ENCODE measurements at places on chromosomes 11 and 22.

DNA sequence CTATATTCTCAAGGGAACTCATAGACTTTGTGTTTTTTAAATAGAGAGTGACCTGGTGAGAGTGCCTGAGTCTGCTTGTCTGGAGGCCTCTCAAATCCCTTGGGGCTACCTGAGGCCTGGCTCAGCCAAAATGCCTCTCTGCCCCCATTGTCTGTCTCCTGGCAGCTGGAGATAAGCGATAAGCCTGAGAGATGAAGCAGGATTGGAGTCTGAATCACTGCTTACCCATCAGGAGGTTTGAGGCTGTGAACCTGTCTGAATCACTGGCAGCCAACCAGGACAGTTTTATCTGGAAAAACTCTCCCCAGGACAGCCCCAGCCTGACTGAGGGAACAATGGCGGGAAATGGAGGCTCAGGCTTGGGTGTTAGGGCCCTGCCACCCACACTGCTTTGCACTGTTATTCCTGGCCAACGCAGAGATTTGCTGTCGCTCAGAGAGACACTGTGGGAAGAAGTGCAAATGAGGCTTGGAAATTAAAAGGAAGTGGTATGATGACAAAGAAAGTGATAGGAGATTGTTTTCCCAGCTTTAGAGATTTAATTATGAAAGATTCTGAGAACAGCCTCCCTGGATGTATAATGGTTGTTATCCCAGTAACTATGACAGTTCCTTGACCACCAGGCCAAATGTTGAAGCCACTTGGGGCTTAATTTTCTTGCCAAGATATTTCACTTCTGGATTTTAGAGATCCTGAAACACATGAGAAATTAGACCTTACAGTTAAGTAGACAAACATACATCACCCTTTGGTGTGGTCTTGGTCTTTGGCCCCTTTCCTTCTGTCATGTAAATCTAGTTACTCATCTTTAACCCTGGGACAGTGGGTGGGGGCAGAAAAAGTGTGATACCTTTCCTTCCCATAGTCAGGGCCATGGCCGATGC lies 102.1 kb downstream of the RASSF10 start:
- no peak for DNase-seq

DNA sequence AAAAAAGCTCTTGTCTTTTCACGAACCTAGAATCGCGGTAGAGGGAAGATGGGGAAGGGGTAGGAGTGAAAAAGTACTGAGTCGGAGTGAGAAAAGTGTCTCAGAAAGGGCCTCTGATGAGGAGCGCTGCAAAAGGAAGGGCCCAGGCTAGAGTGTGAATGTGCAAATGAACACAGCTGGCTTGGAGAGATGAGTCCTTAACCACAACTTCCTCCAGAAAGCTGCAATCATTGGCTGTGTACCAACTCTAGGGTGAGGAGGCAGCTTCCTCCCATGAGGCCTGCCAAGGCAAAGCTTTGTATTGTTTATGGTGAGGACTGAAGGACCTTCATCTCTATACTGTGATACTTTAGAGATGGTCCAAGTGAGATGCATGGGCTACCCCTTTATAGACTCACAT lies 566.9 kb upstream of the ANO5 start:
- no peak for DNase-seq

DNA sequence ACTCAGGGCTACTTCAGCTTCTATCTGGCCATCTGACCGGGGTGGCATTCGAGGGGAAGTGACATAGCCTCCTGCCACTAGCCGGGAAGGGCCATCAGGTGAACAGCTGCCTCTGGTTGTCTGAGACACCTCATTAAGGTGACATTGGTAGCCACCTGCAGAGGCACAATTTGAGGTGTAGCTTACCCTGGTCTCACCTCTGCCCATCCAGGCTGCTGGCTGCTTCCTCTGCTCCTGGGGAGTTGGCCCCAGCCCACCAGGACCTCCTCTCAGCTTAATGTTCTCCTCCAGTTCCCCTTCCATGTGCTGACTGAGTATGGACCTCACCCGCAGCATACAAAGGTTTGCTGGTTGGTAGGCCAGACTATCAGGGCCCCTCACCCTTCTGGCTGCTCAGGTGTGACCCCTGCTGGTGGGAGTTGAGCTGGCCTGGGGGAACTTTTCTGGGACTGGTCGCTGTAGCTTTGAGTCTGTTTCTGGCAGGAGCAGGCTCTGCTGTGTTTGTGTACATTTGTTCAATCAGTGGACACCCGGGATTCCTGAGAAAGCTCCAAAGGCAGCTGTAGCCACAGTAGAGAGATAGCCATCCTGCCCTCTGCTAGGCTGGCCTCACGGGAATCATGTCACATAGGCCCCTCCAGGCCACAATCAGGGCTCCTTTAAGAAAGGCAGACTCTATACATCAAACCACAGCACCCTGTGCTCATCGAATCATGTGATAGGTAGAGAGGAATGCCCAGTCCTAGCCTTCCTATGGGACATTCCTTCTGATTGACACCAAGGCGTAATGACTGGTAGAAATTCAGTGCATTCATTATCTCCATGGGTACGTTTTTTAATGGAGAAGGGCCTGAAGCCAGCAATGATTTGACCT lies 295.1 kb upstream of the PLET1 start:
- peak; percentile 37 for DNase-seq

DNA sequence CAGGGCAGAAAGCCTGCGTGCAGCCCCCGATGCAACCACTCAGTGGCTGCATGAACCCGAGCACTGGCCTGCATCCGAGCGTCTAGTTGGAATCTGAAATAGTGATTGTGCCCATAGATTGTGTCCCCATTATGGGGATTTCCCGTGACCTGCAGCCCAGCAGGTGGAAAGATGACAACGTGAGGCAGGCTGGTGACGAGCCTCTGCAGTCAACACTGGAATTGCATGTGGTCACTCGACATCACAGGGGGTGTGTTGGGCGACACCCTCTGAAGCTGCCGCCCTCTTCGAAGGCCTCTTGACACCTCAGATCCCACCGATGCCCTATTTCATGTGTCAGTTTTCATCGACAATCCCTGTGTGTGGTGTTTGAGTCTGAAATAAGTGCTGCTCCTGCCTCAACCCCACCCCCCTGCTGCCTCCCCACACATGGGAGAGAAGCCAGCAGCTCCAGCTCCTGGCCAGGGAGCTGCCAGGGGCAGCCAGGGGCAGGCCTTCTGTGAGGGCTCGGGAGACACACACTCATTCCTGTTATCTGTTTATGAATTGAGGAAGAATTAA lies 172.0 kb upstream of the B3GAT1 start:
- no peak for DNase-seq

GRCh38 chr11:101726988-101727387 lies 143.2 kb upstream of the TRPC6 start:
- no peak for DNase-seq

- no peak for DNase-seq
Measured at GRCh38 chr22:25833091-25833490, 91.1 kb downstream of the MYO18B start.

- DNase-seq, result no peak
Measured at GRCh38 chr11:68140496-68141245, 19.5 kb upstream of the CHKA start.

GRCh38 chr11:133385781-133386180 lies 146.5 kb downstream of the OPCML start:
- no peak for DNase-seq

GRCh38 chr11:92225568-92226330 lies 1.1 kb downstream of the FAT3 start:
- no peak for DNase-seq

DNA sequence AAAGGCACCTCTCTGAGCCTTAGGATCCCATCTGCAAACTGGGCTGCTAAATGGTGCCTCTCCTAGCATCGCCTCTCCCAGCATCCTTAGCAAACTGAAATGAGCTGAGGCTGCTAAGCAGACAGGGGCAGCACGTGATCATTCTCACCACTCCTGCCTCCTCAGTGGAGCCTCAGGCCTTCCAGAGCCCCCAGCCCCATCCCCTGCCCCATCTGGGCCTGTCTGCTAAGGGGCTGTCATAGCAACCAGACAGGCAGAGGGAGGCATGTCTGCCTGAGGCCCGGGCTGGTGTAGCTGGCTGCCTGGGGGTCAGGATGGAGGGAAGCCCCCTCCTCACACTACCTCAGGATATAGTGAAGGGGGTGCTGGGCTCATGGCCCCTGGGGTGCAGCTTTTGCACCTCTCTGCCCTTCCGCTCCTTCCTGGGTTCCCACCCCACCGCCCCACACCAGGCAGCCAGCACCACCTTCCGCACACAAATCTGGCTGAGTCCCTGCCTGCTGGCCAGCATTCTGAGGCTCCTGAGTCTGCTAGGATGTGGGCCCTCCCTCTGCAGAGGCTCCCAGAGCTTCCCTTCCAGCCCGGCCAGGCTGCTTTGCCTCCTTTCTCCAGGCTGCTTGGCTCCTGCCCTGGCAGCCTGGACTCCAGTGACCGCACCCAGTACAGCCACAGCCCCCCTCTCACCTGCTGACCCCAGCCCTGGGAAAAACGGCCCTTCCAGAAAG lies 47.5 kb upstream of the TTLL12 start:
- DNase-seq, result no peak

- DNase-seq, result no peak
Measured at GRCh38 chr22:42560781-42561180, 7.0 kb downstream of the SERHL2 start.

DNA sequence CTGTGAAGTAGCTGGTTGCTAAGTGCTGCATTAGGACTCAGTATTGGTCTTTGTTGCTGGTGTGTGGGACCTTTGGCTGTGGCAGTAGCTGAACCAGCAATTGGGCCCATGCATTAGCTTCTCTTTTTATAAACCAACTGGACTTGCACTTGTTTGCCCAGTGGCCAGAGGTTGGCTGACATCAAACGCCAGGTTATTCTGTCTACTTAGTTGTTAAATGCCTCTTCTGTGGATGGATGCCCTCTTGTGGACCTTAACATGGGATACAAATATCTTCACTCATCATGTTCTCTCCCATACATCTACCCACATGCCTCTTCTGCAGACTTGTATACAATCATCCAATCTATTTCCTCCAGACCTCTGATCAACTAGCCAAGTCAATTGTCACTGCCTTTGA lies 26.4 kb upstream of the ARHGAP20 start:
- DNase-seq, result no peak

DNA sequence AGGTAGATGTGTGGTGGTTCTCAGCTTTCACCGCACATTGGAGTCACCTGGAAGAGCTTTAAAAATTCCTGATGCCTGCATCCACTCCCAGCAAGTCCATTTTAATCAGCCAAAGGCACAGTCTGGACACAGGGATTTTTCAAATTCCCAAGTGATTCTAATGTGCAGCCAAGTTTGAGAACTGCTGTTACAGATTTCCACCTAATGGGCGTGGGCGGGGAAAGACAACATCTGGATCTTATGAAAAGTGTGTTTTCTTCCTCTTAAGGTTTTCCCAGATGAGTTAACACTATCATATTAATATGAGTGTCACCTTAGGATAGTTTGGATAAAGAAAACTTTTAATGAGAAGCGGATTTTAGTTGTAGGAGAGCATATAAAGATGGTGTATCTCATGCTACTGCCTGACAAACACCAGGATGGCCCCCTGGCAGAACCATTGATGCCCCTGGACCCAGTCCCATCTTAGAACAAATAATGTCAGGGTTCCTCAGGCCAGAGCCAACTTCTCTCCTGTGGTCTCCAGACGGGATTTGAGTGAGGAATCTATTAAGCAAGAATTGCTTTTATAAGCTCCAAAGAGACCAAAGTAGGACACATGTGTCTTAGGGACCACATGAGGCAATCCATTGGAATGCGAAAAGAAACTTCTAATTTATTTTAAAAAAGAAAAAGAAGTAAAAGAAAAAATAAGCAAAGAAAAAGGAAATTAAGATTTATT lies 31.9 kb downstream of the POU2AF1 start:
- no peak for DNase-seq

DNA sequence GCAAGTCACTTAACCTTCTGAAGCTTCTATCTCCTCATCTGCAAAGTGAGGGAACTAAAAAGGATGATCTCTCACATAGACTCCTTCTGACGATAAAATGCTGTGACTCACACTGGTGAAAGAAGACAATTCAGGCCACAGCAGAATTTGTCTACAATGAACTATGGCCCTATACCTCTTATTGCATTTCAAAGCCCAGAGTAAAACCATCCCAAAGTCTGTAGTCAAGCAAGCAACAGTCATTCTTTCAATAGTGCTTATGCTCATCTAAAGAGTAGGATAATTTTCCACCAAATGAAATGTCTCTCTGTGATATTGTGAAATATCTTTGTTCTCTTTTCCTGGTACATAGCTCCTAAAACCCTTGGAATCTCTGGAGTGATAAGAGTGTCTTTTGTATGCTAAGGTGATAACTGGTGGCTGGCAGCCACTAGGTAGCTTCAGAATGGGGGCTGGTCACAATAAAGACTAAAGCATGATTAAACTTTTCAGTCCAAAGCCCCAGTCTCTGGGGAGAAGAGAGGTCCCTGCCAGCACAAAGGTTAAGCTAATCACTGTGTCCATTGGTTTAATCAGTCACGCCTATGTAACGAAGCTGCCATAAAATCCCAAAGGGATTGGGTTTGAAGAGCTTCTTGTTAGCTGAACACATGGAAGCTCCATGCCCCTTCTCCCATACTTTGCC lies 30.8 kb downstream of the SYTL2 start:
- DNase-seq, result no peak

GRCh38 chr22:26983311-26983710 lies 325.9 kb downstream of the MIAT start:
- no peak for DNase-seq

DNA sequence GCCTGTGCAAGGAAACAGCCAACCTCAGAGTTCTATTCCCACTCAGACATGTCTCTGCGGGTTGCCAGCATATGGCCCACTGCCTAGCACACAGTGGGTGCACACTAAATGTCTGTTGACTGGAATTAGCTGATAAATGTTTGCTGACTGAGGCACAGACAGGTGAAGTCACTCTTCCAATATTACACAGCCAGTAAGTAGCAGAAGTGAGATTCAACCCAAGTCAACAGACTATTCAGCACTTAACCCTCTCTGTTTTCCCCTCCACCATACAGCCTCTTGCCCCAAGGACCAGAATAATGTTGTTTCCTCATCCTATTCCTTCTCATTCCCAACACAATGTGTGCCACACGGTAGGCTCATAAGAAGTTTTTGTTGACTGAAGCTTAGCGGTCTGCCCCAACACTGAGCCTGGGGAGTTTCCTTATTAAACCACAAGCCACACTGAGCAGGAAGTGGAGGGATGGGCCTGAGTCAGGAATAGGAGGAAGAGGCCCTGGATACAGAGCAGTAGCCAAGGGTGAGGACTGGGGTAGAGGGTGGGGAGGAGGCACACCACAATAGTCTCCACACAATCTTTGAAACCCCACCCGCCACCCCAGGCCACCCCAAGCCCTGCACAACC lies 15.7 kb upstream of the IL10RA start:
- DNase-seq, result no peak

GRCh38 chr11:102139081-102139498 lies 28.8 kb downstream of the YAP1 start:
- no peak for DNase-seq

- DNase-seq, result no peak
Measured at GRCh38 chr22:35476341-35476740, 64.3 kb upstream of the RASD2 start.

GRCh38 chr11:126742582-126742981 lies 258.0 kb downstream of the KIRREL3 start:
- no peak for DNase-seq
